CD4-positive, alpha-beta T cell treated with Interleukin-4 for 4 hours (primary cell): ENCODE measurements at places on chromosomes 12 and 14.

- no peak for DNase-seq
Measured at GRCh38 chr12:64736771-64737170, 22.4 kb downstream of the GNS start.

- no peak for DNase-seq
Measured at GRCh38 chr12:27644158-27644845, 51.9 kb upstream of the REP15 start.

DNA sequence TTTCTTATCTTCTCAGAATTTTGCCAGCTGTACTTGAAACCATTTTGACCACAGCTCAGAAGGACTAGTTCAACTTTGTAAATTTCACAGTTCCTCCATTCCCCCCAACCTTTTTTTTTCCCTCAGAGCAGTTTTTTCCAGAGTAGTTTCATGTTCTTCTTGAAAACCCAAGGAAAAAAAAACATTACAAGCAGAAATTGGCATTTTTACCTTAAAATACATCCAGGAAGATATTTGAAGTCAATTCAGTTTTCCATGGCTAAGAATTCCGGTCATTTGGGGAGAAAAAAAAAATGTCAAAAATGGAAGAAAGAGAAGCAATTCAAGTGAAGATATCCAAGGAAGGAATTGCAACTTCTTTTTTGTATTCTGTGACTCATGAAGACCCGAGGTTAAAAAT lies 39.5 kb downstream of the SYNE2 start:
- no peak for DNase-seq

DNA sequence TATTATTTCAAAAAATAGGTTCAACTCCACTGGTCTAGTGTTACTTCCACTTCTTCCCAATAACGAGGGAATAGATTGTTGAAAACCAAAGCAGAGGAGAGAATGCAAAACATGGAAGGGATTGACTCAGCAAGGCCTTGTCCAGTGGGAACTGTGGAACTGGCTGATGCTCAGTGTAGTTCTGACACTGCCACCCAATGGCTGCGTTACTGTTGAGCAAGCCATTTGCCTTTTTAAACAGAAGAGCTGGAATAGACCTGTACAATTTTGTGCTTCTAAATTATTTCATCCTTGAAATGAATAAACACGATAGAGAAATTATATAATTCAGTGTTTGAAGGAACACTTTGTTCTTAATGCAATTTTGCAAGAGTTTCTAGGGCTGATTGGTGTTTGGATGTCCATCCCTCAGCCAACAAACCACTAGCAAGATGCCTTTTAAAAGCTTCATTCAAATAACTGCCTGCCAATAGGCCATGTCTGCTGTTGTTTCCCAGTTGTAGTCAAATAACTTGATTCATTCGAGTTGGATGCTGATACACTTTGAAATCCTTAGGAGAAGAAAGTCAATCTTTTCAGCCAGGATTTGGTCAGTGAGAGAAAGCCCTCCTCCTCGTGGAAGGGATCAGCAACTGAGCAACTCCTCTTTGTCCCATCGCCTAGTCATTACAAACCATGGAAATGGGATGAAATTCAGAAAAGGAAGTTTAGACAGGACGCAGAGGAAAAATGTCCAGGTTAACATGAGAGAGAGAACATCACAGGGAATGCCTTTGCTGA lies 7.3 kb upstream of the MGP start:
- DNase-seq: no peak

GRCh38 chr12:48925304-48926011 lies at the start of gene FKBP11:
Gene FKBP11 (minus strand): TSS chr12:48925492. CDS start chr12:48925428, 64 bp downstream.
- DNase-seq: peak; percentile 72

GRCh38 chr12:91009319-91009950 lies 4.7 kb upstream of the EPYC start:
- no peak for DNase-seq
